ENCODE measurements at places on chromosomes 16 and 17. TPM values are rescaled to one million over a fixed set of nuclear protein-coding genes. Genes with fewer than 3 reads are reported as not detected.

The TEDC2 gene
- 22.3 TPM for total RNA-seq

The FAM171A2 gene
- 4.8 TPM for total RNA-seq

The MYL4 gene
- 0.16 TPM for total RNA-seq

The LGALS9B gene
- total RNA-seq, result not detected

The CD300E gene
- total RNA-seq, result not detected

The MT1H gene
- not detected for total RNA-seq

The SULT1A2 gene
- 0.09 TPM for total RNA-seq

The NOG gene
- total RNA-seq, result 1.1 TPM

The IL34 gene
- 0.74 TPM for total RNA-seq

The CDH13 gene
- 0.01 TPM for total RNA-seq

The ALOX15 gene
- total RNA-seq, result 0.08 TPM

The USP31 gene
- total RNA-seq, result 10.1 TPM

The CLEC10A gene
- not detected for total RNA-seq

The GRAPL gene
- total RNA-seq, result not detected

The DOC2B gene
- total RNA-seq, result 0.54 TPM

The TMEM92 gene
- 26.9 TPM for total RNA-seq

The MYH11 gene
- total RNA-seq, result 0.22 TPM

The ASB16 gene
- 0.17 TPM for total RNA-seq

The ZDHHC1 gene
- 5.3 TPM for total RNA-seq

The SOCS1 gene
- 1.5 TPM for total RNA-seq

The CHST5 gene
- 0.10 TPM for total RNA-seq

The ARHGDIA gene
- total RNA-seq, result 545 TPM

The KRTAP17-1 gene
- not detected for total RNA-seq

The SLFN14 gene
- total RNA-seq, result not detected

Data from A549 treated with DMSO at 1 μM for 4 hours (cell line).